ENCODE measurements at places on chromosomes 11 and 22.
A peak's percentile ranks its signal among the peaks of the same experiment; 100 is the strongest.

- no peak for DNase-seq
Measured at GRCh38 chr11:57310091-57310490, 14.7 kb downstream of the TNKS1BP1 start.

GRCh38 chr22:29992341-29993275 is 87.7 kb upstream of the HORMAD2 start:
- no peak for DNase-seq

- no peak for DNase-seq
Measured at GRCh38 chr22:26103023-26103422, 66.2 kb upstream of the SEZ6L start.

- DNase-seq: no peak
Measured at GRCh38 chr11:132982772-132983640, 549.3 kb downstream of the OPCML start.

GRCh38 chr11:94106716-94107115 is 21.9 kb upstream of the PANX1 start:
- DNase-seq: no peak

DNA sequence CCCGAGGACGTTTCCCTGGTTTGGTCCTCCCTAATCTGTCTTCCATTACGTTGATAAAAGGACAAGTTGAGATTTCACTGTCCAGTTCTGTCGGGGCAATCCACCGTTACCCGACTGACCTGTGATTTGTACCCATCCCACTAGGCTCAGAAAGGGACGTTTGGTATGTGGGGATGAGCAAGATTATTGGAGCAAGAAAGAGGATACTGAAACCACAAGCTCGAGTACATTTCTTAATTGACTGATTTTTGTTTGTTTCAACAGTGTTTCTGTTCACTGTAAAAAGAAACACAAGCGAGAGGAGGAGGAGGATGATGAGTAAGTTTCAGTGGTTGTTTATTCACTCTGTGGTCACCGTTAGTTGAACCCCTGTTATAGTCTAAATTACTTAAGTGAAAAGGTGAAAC is 969 bp downstream of the CCDC117 start:
- no peak for DNase-seq

GRCh38 chr11:118677977-118678376 is 1.5 kb downstream of the TREH start:
- DNase-seq: no peak

DNA sequence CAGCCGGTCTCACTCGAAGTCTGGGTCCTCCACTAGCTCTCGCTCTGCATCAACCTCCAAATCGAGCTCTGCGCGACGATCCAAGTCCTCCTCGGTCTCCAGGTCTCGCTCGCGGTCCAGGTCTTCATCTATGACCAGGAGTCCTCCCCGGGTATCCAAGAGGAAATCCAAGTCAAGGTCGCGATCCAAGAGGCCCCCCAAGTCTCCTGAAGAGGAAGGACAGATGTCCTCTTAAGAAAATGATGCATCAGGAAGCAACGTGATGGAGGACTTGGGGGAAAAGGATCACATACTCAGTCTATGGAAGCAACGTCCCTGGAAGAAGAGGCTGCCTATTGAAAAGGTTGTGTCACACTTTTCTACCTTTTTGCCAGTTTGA is 1.1 kb downstream of the SRSF8 start:
- DNase-seq: no peak

DNA sequence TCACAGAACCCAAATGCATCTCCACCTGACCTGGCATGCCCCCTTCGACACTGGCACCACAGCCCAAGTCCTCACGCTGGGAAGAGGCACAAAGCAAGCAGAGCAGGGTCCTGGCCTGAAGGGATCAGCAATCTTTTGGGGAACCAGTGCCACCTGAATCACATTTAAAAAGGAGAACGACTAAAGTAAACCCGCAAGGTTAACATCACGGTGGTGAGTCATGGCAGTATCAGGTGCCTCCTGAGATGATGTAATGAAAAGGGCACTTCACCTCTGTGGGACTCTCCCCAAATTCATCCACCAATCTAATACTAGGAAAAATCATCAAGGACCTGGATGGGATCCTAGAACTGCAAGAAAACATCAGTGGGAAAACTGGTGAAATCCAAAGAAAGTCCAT is 44.9 kb downstream of the PACSIN2 start:
- no peak for DNase-seq

DNA sequence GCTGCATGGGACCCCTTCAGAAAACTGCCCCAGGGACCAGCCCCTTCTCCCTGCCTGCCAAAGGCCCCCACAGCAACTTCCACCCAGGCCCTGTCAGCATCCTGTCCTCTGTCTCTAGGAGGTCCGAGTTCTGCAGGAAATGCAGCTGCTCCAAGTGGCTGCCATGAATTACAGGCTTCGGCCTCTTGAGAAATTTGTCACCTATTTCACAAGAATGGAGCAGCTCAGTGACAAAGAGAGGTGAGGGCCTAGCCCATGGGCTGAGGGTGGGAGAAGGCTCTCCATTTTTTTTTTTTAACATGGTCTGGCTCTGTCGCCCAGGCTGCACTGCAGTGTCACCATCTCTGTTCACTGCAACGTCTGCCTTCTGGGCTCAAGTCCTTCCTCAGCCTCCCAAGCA is 7.3 kb downstream of the RGL4 start:
- no peak for DNase-seq

DNA sequence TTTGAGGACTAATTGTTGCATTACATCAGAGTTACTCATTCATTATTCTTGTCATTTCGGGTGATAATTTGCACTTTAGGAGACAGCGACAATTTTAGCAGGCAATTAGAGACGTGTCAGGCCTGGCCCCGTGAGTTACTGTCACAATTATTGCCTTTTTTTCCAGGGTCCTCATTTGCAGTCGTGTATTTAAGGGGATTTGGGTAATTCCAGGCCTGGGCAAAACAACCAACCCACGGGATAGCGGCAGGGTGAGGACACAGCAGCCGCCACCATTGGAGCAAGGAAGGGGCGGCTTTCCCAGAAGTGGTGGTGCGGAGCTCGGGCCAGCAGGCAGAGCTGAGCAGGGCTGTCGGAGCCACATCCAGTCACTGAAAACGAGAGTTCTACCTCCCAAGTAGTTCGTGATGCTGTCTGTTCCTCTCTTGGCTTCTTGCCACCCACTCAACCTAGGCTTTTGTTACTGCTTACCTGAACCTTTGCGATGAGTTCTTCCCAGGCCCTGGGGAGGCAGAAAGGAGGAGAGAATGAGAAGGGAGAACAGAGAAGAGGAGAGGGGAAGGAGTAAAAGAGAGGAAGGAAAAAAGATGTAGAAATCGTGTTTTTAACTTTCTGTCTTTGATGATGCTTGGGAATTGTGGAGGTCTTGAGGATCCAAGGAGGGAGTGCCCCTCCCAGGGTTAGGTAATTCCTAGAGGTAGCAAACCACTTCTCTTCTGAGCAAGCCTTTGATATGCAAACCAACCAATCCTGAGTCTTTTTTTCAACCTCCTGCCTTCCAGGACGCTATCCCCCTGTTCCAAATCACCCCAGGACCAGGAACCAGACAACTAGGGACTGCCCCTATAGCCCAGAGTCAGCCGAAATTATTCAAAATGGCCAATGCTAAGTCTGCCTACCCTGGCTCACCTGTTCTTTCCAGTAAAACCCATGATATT is 236.1 kb downstream of the MIAT start:
- DNase-seq: no peak

- no peak for DNase-seq
Measured at GRCh38 chr11:119363081-119363850, 16.8 kb upstream of the MFRP start.

- DNase-seq: peak; percentile 24
Measured at GRCh38 chr11:2886191-2886894, 768 bp upstream of the CDKN1C start.

- DNase-seq: no peak
Measured at GRCh38 chr22:24517446-24517845, 22.3 kb downstream of the UPB1 start.

- DNase-seq: no peak
Measured at GRCh38 chr22:37607935-37608476, 628 bp upstream of the GGA1 start.

DNA sequence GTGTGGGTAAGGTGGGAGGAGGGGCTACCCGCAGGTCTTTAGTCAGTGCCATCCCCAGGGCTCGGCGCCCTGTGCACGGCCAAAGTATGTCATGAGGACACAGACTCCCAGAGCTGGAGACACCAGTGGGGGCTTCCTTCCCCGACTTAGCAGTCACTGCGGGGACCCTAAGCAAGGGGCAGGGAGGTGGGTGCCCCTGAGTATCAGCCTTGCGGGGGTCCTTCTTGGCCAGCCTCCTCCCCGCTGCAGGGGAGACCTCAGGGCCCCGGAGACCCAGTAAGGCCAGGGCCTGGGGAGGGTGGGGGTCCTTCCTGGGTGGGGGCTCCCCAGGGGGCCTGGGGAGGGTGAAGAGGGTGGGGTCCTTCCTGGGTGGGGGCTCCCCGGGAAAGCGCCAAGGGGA is 673.8 kb downstream of the BRD1 start:
- DNase-seq: no peak

- no peak for DNase-seq
Measured at GRCh38 chr22:36806835-36807234, 10.0 kb downstream of the PVALB start.

DNA sequence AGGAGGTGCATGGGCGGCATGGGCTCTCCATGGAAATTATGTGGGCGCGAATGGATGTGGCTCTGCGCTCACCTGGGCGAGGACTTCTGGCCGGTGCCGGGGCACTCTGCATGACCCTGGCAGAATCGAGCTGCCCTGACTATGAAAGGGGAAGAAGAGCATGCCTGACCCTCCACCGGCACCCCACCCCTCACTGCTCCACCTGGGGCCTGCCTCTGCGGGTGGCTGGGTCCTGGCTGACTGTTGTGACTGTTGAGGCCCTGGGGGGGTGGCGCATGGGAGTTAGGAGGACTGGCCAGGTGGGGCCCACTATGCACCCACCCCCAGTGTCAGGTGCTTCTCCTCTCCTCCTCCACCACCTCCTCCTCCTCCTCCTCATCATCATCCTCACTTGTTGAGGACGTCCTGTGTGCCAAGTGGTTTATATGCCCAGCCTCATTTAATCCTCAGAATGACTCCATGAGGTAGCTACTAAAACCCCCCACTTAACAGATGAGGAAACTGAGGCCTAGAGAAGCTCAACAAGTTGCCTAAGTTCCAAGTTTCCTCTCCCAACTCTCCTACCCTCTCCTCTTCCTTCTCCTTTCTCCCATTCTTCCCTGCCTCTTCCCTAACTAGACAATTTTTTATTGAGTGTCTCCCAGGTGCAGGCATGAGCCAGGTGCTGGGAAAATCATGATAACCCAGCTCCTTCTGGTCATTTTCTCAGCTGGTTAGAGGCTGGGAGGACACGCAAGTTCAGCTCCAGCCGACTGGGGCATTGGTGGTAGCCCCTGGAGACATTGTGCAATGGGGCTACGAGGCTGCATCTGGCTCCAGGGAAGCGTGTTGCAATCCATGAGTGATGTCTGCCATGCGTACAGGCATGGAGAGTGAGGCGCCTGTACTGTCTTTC is 2.3 kb downstream of the MYEOV start:
- DNase-seq: no peak

DNA sequence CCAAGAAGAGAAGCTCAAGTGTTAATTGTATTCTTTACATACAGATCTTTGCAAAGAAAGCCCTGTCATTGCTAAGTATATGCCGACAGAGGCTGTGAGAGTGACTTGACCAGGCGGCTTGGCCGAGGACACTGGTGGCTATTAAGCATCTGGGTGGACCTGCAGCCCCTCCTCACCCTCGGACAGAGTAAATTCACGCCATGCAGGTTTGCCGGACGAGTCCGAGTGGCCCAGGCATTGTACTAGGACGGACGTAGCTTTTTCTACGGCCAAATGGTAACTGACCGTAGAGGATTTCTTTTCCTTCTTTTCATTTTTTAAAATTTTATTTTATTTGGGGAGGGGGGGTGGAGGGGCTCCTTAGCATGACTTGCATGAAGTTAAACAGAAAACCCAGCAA is 47.0 kb downstream of the KCNC1 start:
- no peak for DNase-seq

DNA sequence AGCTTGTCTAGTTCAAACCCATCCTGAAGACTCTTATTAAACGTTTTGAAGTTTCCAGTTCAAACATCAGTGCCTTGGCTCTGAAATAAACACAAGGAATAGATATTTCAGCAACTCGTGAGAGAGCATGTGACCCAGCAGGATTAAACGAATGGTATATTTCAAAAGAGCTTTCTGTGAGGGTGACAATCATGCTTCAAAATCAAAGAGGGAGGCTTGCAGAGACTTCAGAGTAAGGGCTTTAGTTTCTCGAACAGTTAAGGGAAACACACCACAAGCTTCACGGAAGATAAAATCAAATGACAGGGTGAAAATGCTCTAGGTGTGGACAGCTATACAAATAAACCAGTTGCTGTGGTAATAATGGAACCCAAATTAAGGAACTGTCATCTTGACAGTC is 1.4 kb downstream of the HPS4 start:
- DNase-seq: no peak

Data from activated naive CD4-positive, alpha-beta T cell (primary cell).